SJCRH30 (cell line): ENCODE measurements at places on chromosomes 6 and 20. TPM values are rescaled to one million over a fixed set of nuclear protein-coding genes. Genes with fewer than 3 reads are reported as not detected.

GRCh38 chr20:38210741-38211140 is 45.7 kb upstream of the TGM2 start:
- DNase-seq: no peak

The R3HDML gene
- total RNA-seq: not detected in 2 replicates

The VWA7 gene
- total RNA-seq: 0.28 and 0.34 TPM in 2 replicates

The CCDC170 gene
- not detected in 2 replicates for total RNA-seq

DNA sequence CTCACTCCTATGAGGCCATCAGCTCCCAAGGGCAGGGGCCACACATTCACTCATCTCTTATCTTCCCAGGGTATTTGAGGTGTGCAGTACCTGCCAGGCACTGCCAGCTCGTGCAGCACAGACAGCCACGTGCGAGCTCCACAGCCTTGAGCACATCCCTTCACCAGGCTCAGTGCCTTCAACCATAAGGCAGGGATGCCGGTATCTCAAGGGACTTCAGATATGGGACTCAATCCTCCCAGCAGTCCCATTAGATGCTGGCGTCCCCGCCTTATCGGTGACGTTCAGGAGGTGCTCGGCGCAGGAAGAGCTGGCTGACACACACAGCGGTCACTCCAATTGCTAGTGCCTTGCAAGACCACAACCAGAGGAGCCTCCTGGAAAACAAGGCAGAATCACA is 47.0 kb downstream of the EZR start:
- DNase-seq: no peak

The REM1 gene
- not detected in 2 replicates for total RNA-seq

The CEP162 gene
- 7.9 and 8.3 TPM in 2 replicates for total RNA-seq

DNA sequence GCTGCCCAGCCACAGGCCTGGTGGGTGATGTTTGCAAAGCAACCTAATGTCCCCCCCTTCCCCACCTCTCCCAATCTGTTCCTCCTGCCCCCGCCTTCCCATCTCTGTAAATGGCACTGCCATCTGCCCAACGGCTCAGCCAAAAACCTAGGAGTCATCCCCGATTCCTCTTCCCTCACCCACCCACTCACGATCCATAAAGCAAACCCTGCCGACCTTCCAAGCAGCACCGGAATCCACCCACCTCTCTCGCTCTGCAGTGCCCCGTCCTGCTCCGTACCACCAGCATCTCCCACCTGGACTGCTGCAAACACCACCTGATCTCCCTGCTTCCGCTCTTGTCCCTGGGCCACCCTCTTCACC is 37.6 kb downstream of the SULF2 start:
- DNase-seq: no peak

The VSX1 gene
- 0.06 and 0.10 TPM in 2 replicates for total RNA-seq

- DNase-seq: no peak
Observed at GRCh38 chr6:169139179-169139971, 114.3 kb downstream of the THBS2 start.

DNA sequence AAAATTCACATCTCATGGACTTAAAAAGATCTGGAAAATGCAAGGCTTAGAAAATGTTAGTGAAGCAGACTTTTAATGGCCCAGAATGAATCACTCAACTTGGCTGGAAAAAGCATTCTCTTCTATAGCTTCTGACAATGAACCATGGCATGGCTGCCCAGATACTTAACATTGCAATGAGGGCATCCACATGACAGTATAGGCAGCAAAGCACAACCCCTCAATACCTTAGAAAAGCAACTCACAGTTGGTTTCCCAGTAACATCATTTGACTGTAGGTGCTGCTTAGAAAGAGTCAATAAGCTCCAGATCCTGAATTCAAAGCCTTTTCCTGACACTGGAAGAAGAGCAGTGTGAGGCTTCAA is 155.8 kb downstream of the EYA4 start:
- DNase-seq: no peak

The SUMO4 gene
- total RNA-seq: 1.1 and 1.5 TPM in 2 replicates

The KHDC1L gene
- not detected in 2 replicates for total RNA-seq

DNA sequence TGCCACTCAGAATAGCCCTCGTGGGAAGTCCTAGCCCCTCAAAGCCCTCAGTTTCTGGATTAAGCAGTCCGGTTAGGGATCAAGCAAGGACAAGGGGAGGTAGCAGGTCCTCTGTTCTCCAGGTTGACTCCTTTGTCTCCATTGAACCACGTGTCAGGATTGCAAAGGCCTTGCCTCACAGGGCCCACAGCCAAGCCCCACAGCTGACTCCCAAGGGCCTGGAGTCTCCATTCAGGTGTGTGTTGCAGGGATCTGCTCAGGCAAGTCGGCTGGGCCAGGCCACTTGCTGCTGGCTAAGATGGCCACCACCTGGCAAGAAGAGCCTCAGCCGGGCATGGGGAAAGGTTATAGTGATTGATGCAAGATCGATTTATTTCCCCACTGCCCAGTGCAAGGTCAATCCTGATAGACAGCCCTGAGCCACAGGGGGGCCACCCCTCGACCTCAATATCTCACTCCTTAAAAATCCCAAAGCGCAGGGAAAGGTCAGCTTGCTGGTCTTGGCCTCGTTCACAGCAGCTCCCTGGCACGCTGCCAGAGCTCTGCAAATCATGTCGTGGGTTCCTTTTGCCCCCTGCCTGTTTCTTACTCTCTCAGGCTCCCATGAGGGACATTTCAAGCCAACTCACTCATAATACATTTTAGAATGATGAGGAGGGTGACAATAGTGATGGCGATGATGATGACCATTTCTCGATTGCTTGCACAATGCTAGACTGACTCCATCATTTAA is 75.9 kb downstream of the EDN3 start:
- no peak for DNase-seq

The TBXT gene
- 0.20 TPM in 1 of 2 replicates, not detected in the other for total RNA-seq

The RAET1G gene
- not detected in 2 replicates for total RNA-seq

DNA sequence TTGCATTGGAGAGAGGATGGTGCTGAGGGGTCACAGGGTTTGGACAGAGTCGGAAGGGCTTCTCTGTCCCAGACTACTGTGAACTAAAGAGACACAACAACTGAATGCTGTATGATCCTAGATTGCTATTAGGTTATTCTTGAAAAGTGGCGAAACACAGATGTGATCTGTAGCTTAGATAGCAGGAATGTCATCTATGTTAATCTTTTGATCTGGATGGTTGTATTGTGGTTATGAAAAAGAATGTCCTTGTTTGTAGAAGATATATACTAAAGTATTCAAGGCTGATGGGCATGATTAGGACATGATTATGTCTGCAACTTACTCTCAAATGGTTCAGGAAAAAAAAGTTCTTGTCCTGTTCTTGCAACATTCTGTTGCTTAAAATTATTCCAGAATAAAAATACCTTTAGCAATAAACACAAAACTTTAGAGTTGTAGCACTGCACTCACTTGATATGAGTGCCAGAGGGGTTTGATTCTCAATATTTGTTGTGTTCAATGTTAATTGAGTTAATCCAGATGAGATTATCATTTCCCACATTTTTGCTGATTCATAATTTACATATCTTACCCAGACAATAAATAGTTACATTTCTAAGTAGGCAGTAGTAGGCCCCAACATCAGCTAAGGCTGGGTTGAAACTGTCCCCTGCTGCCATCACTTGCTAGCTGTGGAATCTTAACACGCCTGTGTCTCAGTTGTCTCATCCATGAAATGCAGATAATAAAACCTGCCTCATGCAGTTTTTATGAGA is 645.2 kb downstream of the KIF16B start:
- DNase-seq: peak; percentile 5

The ALDH8A1 gene
- 0.08 TPM in 1 of 2 replicates, not detected in the other for total RNA-seq
